Stimulated activated CD4-positive, alpha-beta T cell treated with anti-CD3 and anti-CD28 coated beads, Interleukin-2, amount 100 ng/mL, for 4 hours (primary cell): ENCODE measurements at places on chromosomes 6 and 20.

GRCh38 chr6:140677781-140678528, 1303.5 kb upstream of the CITED2 start:
- DNase-seq, result no peak

- DNase-seq, result no peak
Measured at GRCh38 chr20:7939663-7940062, 595 bp downstream of the HAO1 start.

GRCh38 chr6:111841822-111842221, 31.4 kb downstream of the FYN start:
- DNase-seq, result no peak

GRCh38 chr6:136656121-136656520, 105.9 kb upstream of the MAP7 start:
- DNase-seq, result no peak

DNA sequence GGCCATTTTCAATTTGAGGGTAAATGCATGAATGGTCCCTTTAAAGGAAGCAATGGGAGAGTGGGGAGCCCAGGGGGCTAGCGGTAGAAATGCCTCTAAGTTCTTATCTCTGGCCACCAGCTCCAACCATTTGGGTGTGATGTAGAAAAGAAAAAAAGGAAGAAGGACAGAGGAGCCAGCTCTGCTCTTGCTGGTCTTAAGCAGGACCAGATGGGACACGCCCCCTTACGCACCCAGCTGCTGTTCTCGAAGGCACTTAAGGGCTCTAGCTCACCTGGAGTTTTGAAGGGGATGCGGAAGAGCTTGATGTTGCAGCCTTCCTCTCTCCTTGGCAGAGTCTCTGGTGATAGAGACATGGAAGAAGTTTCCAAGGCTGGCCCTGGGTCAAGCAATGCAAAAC, 59.5 kb upstream of the RNF144B start:
- no peak for DNase-seq

GRCh38 chr6:43302126-43302525, 4.1 kb downstream of the SLC22A7 start:
- DNase-seq, result no peak

DNA sequence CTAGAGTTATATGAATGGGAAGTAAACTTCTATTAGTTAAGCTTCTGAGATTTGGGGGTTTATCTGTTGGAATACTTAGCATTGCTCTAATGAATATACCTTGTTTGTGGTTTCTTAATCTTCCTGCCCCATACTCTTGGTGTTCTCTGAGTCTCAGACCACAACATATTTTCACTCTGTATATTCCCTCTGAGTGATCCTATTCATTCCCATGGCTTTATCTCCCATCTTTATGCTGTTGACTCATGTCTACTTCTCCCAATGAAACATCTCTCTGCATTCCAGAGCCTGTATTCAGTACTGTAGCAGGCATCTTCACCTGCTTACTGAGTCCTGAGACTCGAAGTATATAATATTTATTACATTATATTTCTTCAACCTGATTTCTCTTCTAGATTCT, 283.7 kb upstream of the MAP3K7 start:
- no peak for DNase-seq

DNA sequence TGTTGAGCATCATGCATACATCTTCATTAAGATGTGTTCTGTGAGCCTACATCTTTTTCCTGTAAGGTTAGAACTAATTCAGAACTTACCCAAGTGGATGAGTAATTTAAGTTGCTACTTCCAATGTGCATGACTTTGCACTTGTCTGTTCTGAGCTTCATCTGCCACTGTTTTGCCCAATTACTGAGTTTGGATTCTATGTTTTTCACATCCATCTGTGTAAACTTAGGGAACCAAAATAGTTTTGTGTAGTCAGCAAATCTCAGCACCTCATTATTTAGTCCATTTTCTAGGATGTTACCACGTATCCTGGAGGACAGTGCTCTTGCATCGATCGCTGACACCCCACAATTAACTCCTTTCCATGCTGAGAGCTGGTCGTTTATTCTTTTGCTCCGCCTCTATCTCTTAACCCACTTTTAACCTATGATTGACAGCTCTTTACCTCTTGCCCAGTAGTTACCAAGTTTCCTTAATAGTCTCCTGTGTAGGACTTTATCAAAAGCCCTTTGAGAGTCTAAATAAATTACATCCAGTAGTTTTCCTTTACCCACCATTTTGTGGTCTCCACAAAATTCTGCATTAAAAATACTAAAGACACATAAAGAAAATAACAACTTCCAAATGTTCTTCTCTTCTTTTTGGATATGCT, 44.2 kb upstream of the CITED2 start:
- DNase-seq, result no peak

GRCh38 chr6:136696238-136696637, 96.0 kb downstream of the MAP3K5 start:
- DNase-seq, result no peak

GRCh38 chr20:31823360-31824124, 4.4 kb downstream of the MYLK2 start:
- no peak for DNase-seq

DNA sequence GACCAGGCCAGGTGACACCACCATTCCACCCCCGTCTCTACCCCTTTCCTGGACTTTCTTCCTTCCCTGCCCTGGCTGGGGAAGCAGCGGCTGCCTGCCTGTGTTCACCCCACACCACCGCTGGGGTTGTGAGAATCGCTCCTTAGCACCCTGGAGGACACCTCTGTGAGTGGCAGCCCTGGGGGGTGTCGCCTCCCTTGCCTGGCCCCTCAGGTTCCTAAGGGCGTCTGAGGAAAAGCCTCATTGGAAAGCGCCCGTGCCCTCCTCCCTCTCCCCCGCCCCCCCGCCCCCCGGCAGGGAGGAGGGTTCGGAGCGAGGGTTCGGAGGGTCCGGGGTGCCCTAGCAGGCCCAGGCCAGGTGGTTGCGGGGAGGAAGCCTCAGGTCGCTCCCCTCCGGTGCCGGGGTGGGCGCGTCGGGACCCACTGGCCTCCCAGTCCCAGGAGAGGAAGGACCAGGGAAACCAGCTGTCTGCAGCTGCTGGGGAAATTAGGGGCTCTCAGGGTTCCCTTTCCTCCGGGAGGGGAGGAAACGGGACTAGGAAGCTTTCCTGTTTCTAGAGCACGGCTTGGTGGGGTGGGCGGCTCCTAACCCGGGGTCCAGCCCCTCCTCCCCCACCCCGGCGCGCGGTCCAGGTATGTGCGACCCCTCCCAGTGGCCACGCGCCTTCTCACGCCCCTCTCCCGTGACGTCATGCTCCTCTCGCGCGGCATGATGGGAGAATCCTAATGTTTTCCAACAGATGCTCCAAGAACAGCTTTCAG, at the start of gene PHACTR3:
TSS of gene PHACTR3 (plus strand) at position 760 of the 761 bp plus-strand sequence. CDS start 475 bp downstream, outside the sequence.
- DNase-seq, result no peak

DNA sequence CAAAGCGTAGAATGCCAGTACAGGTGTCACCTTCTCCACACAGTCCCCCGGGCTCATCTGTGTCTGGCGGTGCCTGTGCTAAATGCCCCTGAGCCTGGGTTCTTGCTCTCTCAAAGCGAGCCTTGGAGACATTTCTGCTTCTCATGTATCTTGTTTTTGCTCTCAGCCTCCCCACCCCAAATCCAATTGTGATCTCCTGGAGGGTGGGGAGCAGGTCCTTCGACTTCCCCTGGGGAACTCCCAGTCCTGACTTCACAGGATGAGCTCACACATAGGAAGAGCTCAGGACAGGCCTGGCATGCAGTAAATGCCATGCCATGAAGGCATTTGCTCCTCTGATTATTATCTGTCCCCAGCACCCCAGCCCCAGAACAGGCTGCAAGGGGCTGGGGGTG, 58.1 kb downstream of the NOL4L start:
- no peak for DNase-seq

- DNase-seq, result no peak
Measured at GRCh38 chr20:49786668-49787370, 25.8 kb upstream of the SLC9A8 start.

GRCh38 chr6:15618685-15619084, 44.1 kb downstream of the DTNBP1 start:
- no peak for DNase-seq

- DNase-seq, result no peak
Measured at GRCh38 chr6:153411070-153411648, 280.1 kb upstream of the RGS17 start.
